T-helper 17 cell (primary cell): ENCODE measurements at places on chromosomes 5 and 9.

DNA sequence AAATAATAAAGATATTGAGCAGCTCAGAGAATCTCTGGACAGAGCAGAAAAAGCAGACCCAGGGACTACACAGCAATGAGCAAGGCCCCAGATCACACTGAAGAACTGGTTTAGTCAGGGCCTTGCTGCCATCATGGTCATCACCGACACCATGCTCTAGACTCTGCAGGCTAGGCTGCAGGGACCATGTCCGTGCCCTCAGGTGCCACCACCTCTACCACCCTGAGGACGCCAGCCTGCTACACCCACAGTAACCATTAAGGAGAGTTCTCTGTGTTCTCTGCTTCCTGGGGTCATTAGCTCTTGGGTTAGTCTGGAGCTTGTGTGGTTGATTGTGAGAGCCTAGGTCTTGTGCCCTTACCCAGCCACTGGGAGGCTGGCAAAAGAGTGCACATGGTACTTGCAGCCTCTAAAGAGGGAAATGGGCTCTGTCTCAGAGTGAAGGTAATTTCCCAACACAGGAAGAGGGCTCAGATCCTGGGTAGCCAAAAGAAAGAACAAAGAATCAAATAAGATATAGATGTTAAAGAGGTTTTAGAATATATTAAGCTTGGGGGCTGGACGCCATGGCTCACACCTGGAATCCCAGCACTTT, 31.9 kb upstream of the JADE2 start:
- H3K36me3 ChIP-seq = no peaks in the 10 kb centered on the region
- peak overlapping the region; percentile 86 for H3K27ac ChIP-seq
- DNase-seq = no peak

- H3K27me3 ChIP-seq = no peaks in the 10 kb centered on the region
- no peak overlapping the region for H3K4me3 ChIP-seq
- peak overlapping the region; percentile 82 for H3K27ac ChIP-seq
- H3K36me3 ChIP-seq = peaks cover 17% of the 10 kb centered on the region
Measured at GRCh38 chr9:114356792-114357191, 27.1 kb downstream of the ORM2 start.

DNA sequence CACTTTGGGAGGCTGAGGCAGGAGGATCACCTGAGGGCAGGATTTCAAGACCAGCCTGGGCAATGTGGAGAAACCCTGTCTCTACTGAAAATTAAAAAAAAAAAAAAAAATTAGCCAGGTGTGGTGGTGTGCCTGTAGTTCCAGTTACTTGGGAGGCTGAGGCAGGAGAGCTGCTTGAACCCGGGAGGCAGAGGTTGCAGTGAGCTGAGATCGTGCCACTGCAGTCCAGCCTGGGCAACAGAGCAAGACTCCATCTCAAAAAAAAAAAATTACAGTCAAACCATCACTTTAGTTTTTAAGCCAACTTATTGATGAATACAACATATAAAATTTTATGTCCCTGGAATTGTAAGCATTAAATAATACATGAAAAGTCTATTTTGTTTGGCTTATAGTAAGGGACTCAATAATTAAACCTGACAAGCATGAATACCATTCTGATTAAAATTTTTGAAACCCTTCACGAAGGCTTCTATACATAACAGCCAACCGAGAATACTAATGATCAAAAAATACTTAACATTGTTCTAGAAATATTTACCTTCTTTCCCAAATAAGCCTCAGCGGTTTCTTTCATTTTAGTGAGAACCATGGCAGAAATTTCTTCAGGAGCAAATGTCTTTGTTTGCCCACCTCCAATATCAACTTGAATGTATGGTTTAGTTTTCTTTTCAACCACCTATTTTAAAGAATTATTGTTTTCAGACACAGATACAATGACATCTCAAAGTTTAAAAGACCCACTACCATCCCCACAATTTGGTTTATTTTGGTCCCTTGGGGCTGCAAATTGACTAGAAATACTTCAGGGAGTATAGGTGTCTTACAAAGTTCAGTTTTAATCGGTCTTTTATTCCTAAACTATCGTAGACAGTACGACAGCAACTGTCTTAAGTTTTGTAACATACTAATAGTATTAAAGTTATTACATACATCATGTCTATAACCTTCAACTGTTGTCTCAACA, 1.2 kb downstream of the HSPA5 start:
- no peak for DNase-seq
- H3K4me1 ChIP-seq = peaks cover 42% of the 10 kb centered on the region
- H3K36me3 ChIP-seq = peaks cover 16% of the 10 kb centered on the region
- H3K4me3 ChIP-seq = peak overlapping the region; percentile 94
- peak overlapping the region; percentile 98 for H3K27ac ChIP-seq
- no peaks in the 10 kb centered on the region for H3K27me3 ChIP-seq

DNA sequence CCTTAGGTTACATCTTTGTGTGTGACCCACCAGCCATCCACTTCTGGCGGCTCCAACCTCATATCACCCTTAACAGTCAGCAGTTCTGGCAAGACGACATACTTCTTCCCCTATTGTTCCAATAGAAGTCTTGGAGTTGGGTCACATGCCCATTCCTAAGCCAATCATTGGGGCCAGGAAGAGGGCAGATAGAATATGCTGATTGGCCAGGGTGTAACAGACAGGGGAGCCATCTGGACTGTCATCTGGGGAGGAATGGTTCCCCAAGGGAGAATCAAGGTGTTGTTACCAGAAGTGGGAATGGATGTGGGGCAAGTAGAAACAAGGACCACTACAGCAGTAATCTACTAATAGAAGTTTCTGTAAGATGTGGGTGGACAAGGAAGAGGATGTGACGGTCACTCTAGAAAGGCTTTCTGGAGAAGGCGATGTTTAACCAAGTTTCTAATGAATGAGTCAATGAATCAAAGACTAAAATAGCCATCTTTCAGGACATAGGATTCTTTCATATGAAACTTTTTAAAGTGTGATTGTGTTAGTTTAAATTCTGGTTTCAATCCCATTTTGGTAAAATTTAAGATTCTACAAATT, 200.4 kb downstream of the ARHGAP26 start:
- peaks cover 5% of the 10 kb centered on the region for H3K36me3 ChIP-seq
- no peaks in the 10 kb centered on the region for H3K27me3 ChIP-seq
- peaks cover 18% of the 10 kb centered on the region for H3K4me1 ChIP-seq
- peak overlapping the region; percentile 34 for H3K27ac ChIP-seq

DNA sequence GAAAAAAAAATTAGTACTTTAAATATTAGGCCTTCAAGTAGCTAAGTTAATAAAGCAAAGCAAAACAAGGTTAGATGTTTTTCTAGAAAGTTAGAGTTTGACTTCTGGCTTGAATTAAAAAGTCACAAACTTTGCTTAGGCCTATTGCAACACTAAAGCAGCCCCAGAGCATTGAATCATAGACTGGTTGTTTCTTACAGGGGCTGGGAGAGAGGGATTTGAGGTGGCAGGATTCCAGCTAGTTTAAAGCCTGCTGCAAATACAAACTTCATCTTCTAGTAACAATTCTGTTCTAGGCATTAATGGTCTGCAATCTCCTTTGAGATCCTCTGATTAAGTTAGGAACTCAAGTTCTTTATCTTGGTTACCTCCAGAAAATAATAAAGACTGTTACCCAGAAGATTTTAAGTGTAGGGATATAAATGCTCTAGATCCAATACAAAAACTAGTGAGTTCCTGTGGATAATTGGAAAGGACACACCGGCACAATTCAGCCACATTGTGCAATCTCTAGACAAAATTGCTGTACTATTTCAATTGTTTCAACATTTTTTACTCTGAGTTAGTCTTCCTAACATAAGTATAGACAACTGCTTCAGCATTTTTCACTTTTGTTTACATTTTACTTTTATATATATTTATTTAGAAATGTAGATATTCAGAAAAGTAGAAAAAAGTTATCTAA, 12.6 kb downstream of the OR13C5 start:
- H3K4me1 ChIP-seq = no peaks in the 10 kb centered on the region
- H3K27ac ChIP-seq = no peak overlapping the region
- H3K4me3 ChIP-seq = no peak overlapping the region
- no peaks in the 10 kb centered on the region for H3K27me3 ChIP-seq

- no peak for DNase-seq
- no peaks in the 10 kb centered on the region for H3K4me1 ChIP-seq
- H3K27ac ChIP-seq = no peak overlapping the region
- H3K4me3 ChIP-seq = no peak overlapping the region
Measured at GRCh38 chr5:89893546-89893945, 516.0 kb downstream of the CETN3 start.

GRCh38 chr5:35373249-35373648, 143.0 kb upstream of the PRLR start:
- DNase-seq = no peak
- H3K27ac ChIP-seq = no peak overlapping the region
- no peak overlapping the region for H3K4me3 ChIP-seq
- H3K27me3 ChIP-seq = peaks cover 36% of the 10 kb centered on the region
- H3K36me3 ChIP-seq = no peaks in the 10 kb centered on the region

DNA sequence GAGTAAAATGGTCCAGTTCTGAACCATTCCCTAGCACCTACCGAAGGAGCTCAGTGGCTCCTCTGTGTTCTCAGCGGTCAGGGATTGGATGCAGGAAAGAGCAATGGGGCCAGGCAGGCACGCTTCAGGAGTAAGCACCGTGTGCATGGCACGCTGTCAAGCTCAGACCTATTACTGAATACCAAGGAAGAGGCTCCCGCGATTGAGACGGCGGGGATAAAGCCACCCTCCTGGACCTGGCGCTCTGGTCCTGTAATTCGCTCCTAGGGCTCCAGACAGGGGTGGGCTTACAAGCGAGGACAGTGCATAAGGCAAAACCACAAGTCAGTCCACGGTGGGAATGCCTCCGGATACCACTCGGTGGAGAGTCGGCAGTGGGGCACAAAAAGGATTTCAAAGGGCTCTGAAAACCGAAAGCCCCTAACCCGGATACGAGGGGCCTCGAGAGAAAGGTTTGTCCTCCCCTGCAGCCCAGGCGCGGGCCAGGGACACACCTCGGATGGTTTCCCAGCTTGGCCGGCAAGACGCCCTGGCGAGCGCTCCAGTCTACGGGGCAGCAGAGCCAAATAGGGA, 988 bp downstream of the OXCT1 start:
- peaks cover 39% of the 10 kb centered on the region for H3K4me1 ChIP-seq
- H3K4me3 ChIP-seq = peak overlapping the region; percentile 90
- DNase-seq = no peak
- peak overlapping the region; percentile 93 for H3K27ac ChIP-seq
- H3K27me3 ChIP-seq = no peaks in the 10 kb centered on the region

GRCh38 chr5:62661126-62661525, 82.5 kb downstream of the LRRC70 start:
- H3K27ac ChIP-seq = no peak overlapping the region
- no peaks in the 10 kb centered on the region for H3K27me3 ChIP-seq
- H3K36me3 ChIP-seq = no peaks in the 10 kb centered on the region

DNA sequence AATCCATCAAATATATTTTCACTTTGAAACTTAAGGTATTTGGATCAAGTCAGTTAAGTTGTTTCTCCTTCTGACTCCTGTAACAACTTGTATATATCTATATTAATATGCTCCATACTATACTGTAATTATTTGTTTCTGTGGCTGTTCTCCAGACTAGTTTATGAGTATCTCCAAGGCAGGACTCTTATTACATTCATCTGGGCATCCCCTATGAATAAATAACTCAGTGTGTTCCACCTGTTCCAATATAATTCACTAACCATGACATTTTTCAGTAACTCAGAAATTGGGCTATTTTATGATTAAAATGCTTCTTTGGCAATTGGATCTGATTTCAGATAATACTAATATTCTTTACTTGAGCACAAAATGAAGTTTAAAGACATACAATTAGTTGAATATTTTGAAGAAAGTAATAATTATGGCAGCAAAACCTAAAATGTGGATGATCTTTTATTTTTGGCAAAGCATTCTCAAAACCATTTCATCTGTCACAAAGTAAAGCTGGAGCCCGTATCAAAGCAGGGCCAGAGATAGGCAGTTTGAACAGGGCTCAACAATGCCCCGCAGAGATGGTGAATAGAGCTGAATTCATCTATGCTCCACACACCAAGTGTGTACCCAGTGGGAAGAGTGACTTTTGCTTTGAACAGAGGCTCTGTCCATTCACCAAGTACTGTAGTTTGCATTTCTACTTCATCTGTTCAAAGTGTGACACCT, 314.3 kb downstream of the PDE4D start:
- H3K27me3 ChIP-seq = peaks cover 2% of the 10 kb centered on the region
- no peak overlapping the region for H3K4me3 ChIP-seq
- no peaks in the 10 kb centered on the region for H3K36me3 ChIP-seq
- H3K27ac ChIP-seq = no peak overlapping the region
- no peak for DNase-seq

DNA sequence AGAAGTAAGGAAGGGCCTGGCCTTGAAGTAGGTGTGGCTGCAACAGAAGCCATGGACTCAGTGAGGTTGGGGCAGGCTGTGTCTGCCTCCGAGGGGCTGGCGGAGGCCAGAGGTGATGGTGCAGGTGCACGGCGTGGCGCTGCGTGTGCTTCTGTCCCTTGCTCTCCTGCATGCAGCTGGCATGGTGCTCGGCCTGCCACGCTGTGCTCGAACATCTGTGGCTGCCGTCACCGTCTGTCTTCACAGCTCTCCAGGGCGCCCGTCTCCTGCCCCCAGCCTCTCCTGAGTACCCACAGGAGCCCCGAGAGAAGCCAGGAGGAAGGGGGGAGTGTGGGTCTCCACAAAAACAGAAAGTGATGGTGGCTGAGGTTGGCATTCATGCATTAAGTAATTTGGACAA, 193.7 kb downstream of the CACNA1B start:
- H3K36me3 ChIP-seq = no peaks in the 10 kb centered on the region
- peaks cover 70% of the 10 kb centered on the region for H3K27me3 ChIP-seq
- H3K27ac ChIP-seq = no peak overlapping the region
- H3K4me3 ChIP-seq = no peak overlapping the region

GRCh38 chr5:153658606-153659005, 168.1 kb downstream of the GRIA1 start:
- peaks cover 18% of the 10 kb centered on the region for H3K27me3 ChIP-seq
- no peaks in the 10 kb centered on the region for H3K4me1 ChIP-seq
- no peak overlapping the region for H3K27ac ChIP-seq
- no peak overlapping the region for H3K4me3 ChIP-seq
- DNase-seq = no peak
- no peaks in the 10 kb centered on the region for H3K36me3 ChIP-seq

- no peak for DNase-seq
- no peak overlapping the region for H3K27ac ChIP-seq
- H3K4me1 ChIP-seq = peaks cover 2% of the 10 kb centered on the region
- no peaks in the 10 kb centered on the region for H3K36me3 ChIP-seq
Measured at GRCh38 chr5:160272264-160272663, 40.1 kb downstream of the CCNJL start.

- peaks cover 2% of the 10 kb centered on the region for H3K36me3 ChIP-seq
- DNase-seq = no peak
- no peak overlapping the region for H3K27ac ChIP-seq
- H3K27me3 ChIP-seq = peaks cover 8% of the 10 kb centered on the region
- peaks cover 4% of the 10 kb centered on the region for H3K4me1 ChIP-seq
- no peak overlapping the region for H3K4me3 ChIP-seq
Measured at GRCh38 chr5:32024751-32025150, 149.4 kb downstream of the GOLPH3 start.

- no peak overlapping the region for H3K4me3 ChIP-seq
- peaks cover 2% of the 10 kb centered on the region for H3K36me3 ChIP-seq
- H3K4me1 ChIP-seq = no peaks in the 10 kb centered on the region
- no peak overlapping the region for H3K27ac ChIP-seq
- peaks cover 21% of the 10 kb centered on the region for H3K27me3 ChIP-seq
- DNase-seq = no peak
Measured at GRCh38 chr5:67935908-67936566, 279.5 kb upstream of the PIK3R1 start.

GRCh38 chr5:90020575-90021538, 388.7 kb downstream of the CETN3 start:
- H3K27ac ChIP-seq = no peak overlapping the region
- no peaks in the 10 kb centered on the region for H3K4me1 ChIP-seq
- H3K36me3 ChIP-seq = no peaks in the 10 kb centered on the region
- no peak overlapping the region for H3K4me3 ChIP-seq
- no peaks in the 10 kb centered on the region for H3K27me3 ChIP-seq
